MV-4-11 (cell line): ENCODE measurements at places on chromosomes 2 and 18.

- DNase-seq = no peak
Observed at GRCh38 chr18:44602845-44603244, 77.8 kb upstream of the SETBP1 start.

- no peak for DNase-seq
Observed at GRCh38 chr2:46337208-46337994, 40.2 kb downstream of the EPAS1 start.

- no peak for DNase-seq
Observed at GRCh38 chr18:47964053-47964452, 33.6 kb upstream of the SMAD2 start.

- no peak for DNase-seq
Observed at GRCh38 chr2:226310146-226310545, 489.5 kb downstream of the IRS1 start.

GRCh38 chr18:12422936-12423335 is 15.2 kb downstream of the PRELID3A start:
- peak; percentile 36 for DNase-seq

DNA sequence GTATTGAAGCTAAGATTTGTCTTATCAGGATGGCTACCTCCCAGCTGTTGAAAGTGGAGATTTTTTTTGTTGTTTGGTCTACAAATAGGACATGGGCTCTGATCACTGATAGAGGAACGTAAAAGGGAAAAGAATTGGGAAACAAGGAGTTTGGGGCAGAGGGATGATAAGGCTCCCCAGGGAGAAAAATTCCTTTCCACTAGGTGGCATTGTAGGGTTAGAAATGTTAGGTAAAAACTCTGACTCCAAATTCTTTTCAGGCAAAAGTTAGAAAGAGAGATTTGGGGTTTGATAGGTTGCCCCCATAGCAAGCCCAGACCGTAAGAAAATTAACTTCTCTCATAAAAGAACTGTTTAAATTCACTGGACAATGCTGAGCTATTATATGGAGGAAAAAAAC is 19.8 kb downstream of the CMPK2 start:
- peak; percentile 20 for DNase-seq

- no peak for DNase-seq
Observed at GRCh38 chr2:120299004-120299403, 46.4 kb downstream of the RALB start.

- no peak for DNase-seq
Observed at GRCh38 chr2:200993097-200993496, 29.6 kb upstream of the ORC2 start.

GRCh38 chr2:84713441-84713840 is 167.4 kb downstream of the TRABD2A start:
- DNase-seq = no peak

DNA sequence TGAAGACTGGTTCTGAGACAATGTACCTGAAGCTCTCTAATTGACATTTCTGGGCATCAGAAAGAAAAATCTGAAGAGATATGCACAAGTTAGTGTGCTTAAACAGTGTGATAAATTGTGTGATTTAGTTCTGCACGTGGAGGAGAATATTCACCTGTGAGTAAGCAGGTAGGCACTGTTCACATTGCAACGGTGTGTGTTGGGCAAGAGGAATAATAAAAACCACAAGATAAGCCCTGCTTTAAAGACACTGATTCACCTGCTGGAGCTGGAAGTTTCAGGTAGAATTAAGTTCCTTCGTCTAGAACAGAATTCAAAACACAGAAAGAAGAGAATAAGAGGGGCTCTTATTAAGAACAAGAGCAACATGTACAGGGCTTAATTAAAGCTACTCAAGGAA is 864.3 kb upstream of the SOX11 start:
- DNase-seq = no peak

DNA sequence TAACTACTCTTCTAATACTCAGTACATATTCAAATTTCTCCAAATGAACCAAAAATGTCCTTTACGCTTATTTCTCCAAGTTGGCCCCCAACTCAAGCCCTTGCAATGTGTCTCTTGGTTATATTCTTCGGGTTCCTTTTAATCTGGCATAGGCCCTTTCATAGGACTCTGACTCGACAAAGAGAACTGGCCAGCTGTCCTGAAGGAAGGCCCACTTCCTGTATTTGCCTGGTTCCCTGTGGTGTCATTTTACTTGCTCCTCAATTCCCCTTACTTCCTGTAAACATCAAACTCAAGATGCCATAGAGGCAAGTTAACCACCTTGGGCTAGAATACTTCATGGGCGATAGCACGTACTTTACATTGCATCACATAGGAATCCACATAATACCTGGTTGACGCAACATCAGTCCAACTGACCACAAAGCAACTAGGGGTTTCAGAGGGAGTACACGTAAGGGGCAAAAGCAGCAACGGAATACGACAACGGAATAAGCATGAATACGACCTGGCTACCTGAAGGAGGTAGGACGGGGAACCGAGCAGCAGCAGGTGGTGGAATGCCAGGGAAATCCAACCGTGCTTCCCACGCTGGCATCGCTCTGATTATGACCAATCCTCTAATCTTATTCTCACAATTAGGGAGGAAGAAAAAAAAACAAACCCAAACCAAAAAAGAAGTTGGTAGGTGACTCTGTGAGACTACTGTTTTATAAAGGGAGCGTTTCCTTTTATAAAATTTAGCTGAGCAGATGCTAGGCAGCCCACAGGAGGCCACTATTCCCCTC is 823 bp upstream of the GORASP2 start:
- DNase-seq = peak; percentile 83

DNA sequence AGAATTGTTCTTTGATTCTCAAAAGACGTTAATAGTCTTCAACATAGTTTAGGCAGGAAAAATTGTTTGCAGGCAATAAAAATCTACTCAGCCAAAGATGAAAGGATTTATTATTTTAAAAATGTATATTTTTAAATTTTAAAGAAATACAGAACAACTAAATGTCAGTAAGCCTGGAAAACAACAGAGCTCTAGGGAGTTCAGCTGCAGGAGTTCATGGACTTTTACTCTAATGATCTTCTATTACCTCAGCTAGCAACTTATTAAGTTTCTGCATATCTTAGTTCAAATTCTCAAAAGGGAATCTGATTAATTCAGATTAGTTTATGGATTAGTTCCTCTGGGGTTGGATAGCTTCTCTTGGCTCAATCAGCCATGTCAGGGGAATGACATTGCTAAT is 17.9 kb upstream of the XIRP2 start:
- no peak for DNase-seq

GRCh38 chr2:55859875-55860274 is 63.7 kb downstream of the EFEMP1 start:
- DNase-seq = no peak

GRCh38 chr2:144595686-144596072 is 75.8 kb upstream of the ZEB2 start:
- no peak for DNase-seq

- DNase-seq = no peak
Observed at GRCh38 chr2:235238537-235238936, 255.3 kb upstream of the AGAP1 start.

DNA sequence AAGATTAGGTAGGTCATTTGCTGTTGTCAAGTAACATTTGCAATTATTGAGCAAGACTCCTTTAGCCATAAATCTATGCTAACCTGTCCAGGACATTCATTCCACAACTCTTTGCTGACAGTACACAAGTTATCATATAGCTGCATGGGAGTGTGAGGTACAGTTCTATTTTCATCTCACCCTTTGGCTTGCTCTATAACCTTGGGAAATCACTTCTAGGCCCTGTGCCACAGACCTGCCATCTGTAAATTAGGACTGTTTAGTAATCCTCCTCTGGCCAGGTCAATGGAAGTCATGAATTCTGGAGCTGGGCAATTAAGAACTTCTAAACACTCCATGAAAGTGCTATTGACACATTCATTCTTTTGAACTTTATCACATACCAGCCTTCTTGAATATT is 34.6 kb upstream of the PAIP2B start:
- DNase-seq = no peak

DNA sequence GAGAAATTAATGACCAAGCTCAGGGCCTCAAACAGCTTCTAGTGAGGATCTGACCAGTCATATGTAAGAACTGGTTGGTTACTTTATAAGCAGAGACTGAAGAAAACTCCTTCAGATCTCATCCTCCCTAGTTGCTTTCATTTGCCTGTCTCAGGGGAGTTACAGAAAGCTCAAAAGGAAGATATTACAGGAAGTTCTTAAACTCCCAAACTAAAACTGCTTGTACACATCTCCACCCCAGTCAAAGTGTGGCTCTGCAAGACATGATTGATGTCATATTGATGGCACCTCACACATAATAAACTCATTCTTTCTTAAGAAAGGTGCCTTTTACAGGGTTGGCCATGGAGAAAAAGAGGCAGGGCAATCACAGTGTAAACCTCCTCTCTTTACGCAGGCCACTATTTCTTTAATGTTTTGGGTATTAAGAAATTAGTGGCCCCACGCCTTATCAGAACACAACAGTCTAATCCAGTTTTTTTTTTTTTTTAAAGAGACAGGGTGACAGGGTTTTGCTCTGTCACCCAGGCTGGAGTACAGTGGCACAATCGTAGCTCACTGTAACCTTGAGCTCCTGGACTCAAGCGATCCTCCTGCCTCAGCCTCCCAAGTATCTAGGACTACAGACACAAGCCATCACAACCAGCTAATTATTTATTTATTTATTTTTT is 62.6 kb upstream of the STK17B start:
- DNase-seq = peak; percentile 27

- no peak for DNase-seq
Observed at GRCh38 chr2:88493481-88493880, 41.0 kb upstream of the FOXI3 start.

DNA sequence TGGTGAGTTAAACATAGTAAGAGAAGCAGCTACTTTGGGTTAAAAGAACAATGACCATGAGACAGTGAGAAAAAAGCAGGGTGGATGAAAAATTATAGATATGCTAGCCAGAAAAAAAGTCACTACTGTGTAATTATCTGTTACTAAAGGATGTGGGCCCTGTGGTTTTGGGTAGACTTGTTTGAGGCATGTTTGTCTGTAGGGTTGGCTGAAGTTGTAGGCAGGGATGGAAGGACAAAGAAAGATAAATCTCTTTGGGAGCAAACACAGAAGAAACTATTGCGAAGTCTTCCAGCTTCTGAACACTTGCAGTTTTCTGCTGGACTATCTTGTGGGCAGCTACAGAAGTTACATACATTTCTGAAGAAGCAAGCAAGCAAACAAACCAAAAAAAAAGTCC is 28.2 kb downstream of the RND3 start:
- peak; percentile 66 for DNase-seq

GRCh38 chr18:64872710-64873458 is 724.0 kb upstream of the LINC00305 start:
- DNase-seq = no peak

GRCh38 chr2:66301022-66301766 is 133.7 kb upstream of the MEIS1 start:
- no peak for DNase-seq

DNA sequence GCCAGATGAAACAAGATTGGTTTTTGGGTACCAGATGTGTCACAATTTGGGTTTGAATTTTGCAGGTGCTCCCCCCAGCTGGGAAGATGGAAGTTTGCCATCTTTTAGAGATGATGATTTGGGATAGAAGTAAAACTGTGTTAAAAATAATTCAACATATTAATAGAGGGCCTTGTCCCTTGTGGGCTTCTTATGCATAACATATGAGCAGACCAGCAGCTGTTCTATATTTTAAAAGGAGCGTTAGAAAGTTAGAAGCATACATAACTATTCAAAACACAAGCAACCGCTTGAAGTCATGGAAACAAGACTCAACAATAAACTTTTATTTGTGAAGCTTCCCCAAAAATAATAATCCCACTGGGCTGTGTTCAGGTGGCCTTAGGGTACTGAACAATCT is 62.8 kb downstream of the EFEMP1 start:
- DNase-seq = no peak

- DNase-seq = no peak
Observed at GRCh38 chr18:21083017-21083416, 28.6 kb downstream of the ROCK1 start.

DNA sequence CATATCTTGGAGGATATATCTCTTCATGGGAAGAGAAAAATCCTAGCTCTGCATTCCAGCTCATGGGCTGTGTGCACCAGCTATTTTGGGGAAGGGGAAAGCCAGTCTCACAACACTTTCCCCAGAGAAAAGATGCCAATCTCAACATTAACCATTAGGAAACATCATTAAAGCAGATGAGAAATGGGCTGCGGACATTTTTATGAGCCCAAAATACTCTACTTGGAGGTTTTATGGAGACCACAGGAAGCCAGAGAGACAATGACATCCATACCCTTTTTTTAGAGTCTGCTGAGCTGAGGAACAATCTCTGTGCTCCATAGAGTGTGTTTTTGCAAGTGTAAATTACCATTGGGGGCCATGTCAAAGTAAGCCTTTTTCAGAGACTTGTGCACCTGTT is 213.7 kb downstream of the TRIB2 start:
- DNase-seq = no peak

DNA sequence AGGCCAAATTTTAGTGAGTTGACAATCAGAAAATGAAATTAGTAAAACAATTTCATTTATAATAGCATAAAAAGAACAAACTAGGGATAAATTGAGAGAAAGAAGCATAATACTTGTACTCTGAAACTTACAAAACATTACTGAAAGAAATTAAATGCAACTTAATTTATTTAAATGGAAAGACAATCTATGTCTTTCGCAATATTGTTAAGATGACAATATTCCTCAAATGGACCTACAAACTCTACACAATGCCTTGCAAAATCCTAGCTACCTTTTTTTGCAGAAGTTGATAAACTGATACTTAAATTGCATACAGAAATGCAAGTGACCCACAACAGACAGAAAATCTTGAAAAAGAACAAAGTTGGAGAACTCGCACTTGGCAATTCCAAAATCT is 9.1 kb downstream of the EPG5 start:
- peak; percentile 10 for DNase-seq

DNA sequence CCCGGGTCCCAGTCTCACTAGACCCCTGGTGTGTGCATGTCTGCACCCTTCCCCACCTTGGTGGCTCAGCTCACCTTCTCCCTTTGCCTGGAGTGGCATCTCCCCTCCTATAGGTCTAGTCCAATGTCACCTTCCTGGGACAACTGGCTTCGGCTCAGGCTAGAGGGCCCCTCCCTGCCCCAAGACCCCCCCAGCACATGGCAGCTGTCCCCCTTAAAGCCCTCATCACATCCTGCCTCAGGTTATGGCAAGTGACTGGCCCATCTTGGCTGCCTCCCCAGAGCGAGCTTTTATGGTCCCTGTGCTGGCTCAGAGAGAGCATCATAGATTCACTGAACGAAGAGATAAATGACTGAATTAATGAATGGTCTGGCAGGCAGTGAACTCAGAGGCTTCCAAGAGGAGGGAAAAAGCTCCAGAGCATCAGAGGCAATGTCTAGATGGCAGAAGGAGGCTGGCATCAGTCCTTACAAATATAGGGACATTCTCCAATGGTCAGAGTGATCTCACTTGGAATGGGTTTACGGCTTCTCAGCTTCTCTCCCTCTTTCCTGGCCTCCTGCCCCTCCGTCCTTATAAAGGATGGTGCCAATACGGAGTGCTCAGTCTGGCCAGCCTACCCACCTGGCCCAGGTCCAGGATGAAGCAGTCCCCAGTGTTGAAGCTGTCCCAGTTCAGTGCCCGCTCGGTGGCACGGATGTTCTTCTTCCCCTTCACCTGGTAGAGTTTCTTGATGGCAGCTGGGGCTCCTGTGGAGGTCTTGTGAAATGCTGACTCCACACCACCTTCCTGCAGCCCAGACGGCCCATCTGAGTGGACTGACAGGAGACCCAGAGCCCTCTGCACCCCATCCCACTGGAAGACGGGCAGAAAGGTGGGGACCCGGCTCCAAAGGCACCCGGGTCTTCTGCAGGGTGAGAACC is 9.4 kb downstream of the CAPG start:
- DNase-seq = no peak

- DNase-seq = no peak
Observed at GRCh38 chr18:13643261-13643751, 83.1 kb downstream of the FAM210A start.
